ENCODE measurements at places on chromosomes 1 and 21.
A peak's percentile ranks its signal among the peaks of the same experiment; 100 is the strongest.

GRCh38 chr1:119958223-119958622 is 61.9 kb upstream of the ADAM30 start:
- DNase-seq = no peak

DNA sequence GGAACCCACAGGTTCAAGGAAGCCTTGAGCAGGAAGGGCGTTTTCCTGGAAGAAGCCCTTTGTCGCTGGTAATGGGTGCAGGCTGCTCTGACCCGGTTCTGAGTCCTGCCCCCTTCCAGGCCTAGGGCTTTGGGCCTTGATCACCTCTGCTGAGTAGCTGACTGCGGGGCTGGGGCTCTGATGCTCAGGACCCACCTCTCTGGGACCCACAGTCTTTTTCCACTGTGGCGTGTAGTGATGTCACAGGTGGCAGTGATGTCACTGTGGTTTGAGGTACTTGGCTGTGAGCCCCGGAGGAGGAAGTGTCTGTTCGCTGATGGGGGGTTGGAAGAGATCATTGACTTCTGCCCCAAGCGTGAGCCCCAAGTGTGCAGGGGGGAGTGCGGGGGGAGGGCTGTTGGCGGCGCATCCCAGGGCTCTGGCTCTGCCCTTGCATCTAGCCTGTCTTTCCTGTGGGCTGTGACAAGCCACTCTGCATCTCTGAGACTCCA is 6.9 kb downstream of the TNFRSF1B start:
- peak; percentile 93 for DNase-seq

DNA sequence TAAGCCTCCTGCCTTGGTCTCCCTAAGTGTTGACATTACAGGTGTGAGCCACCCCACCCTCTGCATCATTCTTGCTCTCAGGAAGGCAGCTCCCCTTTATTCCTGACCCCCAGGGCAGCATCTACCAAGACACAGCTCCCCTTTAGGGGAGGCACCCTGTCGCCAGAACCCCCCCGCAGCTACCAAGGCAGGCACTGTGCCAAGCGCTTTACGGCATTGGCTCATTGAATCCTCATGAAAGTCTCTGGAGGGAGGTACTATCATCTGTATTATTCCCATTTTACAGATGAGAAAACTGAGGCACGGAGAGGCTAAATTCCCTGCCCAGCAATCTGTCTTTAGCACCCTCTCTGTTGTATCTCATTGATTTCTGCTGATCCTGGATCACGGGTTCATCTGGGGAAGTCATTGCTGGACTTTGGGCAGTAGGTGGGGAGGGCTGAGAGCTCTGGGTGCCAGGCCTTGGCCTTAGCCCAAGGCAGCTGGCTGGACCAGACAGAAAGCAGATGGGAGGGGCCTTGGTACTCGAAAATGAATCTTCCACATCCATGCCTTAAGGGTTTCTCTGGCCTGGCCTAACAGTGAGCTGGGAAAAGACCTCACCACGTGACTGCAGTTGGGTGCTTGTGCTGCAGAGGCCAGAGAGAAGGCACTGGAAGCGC is 5.9 kb downstream of the PLOD1 start:
- no peak for DNase-seq

GRCh38 chr1:165823552-165824268 is 3.7 kb upstream of the UCK2 start:
- no peak for DNase-seq

DNA sequence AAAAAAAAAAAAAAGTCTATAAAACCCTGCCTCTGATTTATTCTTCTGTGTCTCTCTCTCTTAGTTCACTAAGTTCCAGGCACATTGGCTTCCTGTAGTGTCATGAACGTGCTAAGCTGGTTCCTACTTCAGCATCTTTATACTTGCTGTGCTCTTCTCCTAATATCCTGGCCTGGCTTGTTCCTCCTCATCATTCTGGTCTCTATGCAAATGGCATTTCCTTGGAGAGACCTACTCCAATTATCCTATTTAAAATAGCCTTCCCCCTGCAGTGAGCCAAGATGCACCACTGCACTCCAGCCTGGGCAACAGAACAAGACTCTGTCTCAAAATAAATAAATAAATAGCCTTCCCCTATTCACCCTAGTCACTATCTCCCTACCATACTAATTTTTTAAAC is 9.7 kb upstream of the CLCC1 start:
- DNase-seq = no peak

GRCh38 chr1:213987927-213988506 is at the start of gene PROX1:
Gene PROX1, plus strand, starts transcription at chr1:213987973. Its CDS starts 8,563 bp downstream, at chr1:213996536.
- DNase-seq = no peak

DNA sequence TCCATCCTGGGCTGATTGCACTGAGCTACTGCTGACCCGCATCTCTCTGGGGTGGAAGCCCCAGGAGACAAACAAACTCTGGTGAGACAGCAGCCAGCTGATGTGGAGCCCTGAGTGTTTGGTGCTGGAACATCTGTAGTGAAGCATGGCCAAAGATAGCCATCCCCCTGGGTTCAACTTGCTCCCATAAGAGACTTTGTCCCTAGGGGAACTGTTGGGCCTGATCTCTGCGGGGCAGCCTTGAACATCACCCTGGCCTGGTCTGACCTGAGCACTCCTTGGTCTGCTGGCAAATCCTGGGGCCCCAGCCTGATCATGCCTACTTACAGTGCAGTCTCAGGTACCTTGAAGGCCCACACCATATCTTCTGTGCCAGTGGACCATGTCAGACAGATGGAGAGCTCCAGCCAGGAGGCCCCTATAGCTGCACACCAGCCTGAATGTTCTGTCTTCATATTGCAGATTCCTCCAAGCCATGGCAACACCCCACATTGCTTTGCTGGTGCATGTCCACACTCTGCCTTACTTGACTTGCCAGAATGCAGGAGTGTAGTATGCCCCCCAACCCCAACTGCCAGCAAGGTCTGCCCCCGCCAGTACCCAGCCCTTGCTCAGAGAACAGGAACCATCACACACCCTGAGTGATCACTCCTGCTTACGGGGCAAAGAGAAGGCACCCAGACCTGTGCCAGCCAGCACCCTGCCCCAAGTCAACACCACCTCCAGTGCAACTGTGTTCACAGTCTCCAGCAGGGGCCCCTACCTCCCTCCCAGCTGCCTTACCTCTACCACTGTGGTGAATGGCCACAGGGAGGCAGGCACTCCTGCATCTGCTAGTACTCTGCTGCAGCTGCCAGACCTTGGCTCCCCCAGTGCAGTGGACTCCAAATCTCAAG is 690.5 kb upstream of the NR5A2 start:
- DNase-seq = no peak

GRCh38 chr1:201217851-201218250 is 27.2 kb downstream of the IGFN1 start:
- peak; percentile 41 for DNase-seq

- no peak for DNase-seq
Measured at GRCh38 chr1:228275179-228275429, 67.3 kb downstream of the OBSCN start.

- DNase-seq = no peak
Measured at GRCh38 chr1:227902641-227902990, 45.1 kb downstream of the WNT9A start.

GRCh38 chr1:165632152-165632469 is 1.1 kb downstream of the MGST3 start:
- DNase-seq = no peak

GRCh38 chr1:222288053-222288452 is 259.9 kb downstream of the HHIPL2 start:
- DNase-seq = no peak
